Posterior vena cava (tissue), 2 donors: ENCODE measurements at places on chromosomes 12 and 14. TPM values are rescaled to one million over a fixed set of nuclear protein-coding genes. Genes with fewer than 3 reads are reported as not detected.

The EFS gene
- 19.4 TPM for total RNA-seq

The CCDC198 gene
- total RNA-seq: not detected

The CEBPE gene
- total RNA-seq: 0.19 TPM

The KRT86 gene
- total RNA-seq: not detected

GRCh38 chr12:87728931-87729593 lies 300.1 kb downstream of the C12orf50 start:
- DNase-seq: no peak

DNA sequence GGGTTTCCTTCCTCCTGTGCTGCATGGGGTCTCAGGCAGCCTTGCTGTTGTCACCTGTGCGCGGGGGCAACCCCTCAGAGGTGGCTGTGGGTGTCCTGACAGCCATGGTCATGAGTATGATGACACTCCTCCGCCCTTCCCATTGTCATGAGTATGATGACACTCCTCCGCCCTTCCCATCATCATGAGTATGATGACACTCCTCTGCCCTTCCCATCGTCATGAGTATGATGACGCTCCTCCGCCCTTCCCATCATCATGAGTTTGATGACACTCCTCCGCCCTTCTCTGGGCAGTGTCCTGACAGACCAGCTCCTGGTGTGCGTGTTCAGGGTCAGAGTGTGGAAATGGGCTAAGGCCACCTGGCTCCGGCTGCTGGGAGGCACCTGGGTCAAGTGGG lies 40.0 kb downstream of the FBRSL1 start:
- no peak for DNase-seq

- no peak for DNase-seq
Measured at GRCh38 chr12:30845676-30846075, 80.9 kb upstream of the TSPAN11 start.

DNA sequence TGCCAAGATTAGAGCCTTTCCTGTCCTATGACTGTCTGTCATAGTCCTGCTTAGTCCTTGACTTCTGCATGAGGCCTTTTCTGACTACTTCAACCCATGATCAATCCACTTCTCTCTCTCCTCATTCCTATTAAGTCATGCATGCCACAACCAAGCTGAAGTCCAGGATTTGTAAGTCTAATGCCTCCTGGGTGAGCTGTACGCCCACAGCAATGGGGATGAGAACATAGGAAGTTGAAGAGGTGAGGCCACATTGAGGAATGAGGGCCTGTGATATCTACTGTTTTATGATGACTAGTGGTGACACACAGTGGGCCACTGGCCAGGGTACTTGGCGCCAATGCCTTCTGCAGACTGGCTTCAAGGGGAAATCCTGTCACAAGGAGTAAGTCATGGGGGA lies 994.1 kb upstream of the TMEM132C start:
- no peak for DNase-seq

DNA sequence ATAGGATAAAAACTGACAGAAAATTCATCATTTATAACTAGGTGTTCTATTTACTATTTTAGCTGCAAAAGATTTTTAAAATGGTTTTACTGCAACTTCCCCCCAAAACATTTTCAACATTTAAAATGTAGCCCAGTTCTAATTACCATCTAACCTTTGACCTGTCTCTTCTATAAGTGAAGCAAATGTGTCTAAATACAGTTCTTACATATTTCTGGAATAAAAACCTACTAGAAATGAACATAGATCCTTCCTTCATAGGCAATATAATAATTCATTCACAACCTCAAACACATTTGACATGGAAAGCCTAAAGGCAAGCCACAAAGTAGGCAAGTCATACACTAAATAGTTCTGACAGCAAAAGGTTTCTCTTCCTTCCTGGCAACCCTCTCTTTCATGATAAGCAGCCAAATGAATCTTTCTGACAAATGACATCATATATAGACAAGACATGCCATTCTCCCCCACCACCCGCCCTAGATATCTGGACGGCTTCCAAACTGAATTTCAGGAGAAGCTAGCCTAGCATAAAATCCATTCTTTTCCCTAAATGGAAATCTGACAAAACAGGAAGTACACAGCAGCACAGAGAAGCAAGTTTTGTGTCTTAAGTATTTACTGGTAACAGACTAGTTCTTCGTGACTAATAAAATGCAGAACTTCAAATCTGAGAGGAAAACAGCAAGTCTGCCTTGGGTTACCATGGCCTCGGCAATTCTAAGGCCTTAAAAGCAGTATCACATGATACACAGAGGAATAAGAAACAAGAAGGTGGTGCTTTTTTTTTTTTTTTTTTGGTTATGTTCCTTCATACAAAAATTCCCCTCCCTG lies 17.2 kb upstream of the ARID4A start:
- DNase-seq: no peak

GRCh38 chr12:5430641-5431603 lies 986 bp upstream of the NTF3 start:
- no peak for DNase-seq

- no peak for DNase-seq
Measured at GRCh38 chr12:32201096-32201495, 94.4 kb downstream of the BICD1 start.

- DNase-seq: peak; percentile 81
Measured at GRCh38 chr12:56645201-56645716, 525 bp downstream of the ATP5F1B start.

DNA sequence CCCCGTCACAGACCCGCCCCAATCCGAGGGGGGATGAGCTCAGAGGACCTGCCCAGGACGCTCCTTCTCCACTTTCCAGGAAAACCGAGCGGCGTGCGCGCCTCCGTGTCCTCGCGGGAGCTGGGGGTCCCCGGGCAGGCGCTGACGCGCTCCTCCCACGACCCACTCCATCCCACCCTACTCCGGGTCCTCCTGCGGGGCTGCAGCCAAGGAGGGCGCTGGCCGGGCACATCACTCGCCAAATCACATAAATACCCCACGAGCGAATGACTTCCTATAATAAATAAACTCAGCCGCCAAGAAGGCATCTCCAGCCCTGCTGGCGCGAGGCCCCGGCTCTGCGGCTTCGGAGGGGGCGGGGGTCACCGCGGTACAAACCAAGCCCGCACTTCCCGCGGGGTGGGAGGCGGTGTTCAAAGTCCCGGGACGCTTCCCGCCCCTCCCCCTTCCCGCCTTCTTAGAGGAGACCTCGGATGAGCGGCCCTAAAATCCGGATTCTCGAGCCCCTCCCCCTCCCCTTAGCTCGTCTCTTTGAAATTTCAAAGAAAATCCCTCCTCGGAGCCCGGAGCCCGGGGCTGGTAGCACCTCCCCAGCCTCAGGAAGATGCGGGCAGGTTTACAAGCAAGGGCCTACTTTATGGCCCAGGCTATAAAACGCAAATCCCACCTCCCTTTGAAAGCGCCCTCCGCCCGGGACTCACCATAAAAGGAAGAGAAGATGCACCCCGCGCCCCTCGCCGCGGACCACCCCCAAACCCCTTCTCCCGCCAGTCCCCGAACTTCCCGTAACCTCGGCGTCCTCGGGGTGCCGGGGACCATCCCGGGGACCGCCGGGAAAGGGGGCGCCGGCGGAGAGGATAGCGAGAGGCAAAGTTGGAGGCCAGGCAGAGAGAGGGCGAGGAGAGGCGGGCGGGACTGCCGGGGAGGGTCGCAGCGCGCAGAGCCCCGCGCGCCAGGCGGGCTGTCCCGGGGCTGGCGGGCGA lies 712 bp upstream of the FZD10 start:
- DNase-seq: peak; percentile 78

DNA sequence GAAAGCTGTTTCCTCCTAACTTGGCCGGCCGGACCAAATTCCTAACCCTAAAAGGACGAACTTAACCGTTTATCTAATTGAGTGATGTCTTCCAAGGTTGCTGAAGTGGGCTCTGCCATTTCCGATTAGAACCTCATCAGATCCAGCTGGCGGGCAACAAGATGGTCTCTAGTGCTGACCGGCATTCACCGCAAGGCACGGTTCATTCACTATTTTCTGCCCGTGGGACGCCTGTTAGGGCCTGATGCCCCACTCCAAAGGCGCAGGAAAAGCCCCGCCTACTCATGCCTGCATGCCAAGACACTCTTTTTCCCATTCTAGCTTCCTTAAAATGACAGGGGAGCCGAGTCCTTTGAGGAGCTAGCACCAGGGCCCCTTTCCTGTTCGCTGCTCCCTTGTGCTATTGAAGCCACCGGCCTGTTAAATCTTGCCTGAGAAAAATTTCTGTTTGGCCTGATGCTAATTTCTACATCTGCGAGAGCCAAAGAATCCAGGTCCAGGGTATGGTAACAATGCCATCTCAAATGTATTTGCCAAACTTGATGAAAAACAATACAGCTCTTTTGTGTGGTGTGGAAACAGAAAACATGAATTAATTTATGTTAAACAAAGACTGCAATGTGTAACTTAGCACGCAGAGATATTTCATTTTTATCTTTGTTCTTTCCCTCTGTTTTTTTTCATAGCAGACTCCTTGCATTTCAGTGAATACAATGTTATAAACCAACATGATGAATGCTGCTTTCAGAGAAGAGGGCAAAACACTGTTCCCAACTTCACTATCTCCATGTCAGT lies 1071.2 kb upstream of the USP15 start:
- no peak for DNase-seq
